ENCODE measurements at places on chromosomes 3 and 15. TPM values are rescaled to one million over a fixed set of nuclear protein-coding genes. Genes with fewer than 3 reads are reported as not detected.

GRCh38 chr3:122510878-122511535 lies 3.7 kb downstream of the KPNA1 start:
- no peak for DNase-seq

DNA sequence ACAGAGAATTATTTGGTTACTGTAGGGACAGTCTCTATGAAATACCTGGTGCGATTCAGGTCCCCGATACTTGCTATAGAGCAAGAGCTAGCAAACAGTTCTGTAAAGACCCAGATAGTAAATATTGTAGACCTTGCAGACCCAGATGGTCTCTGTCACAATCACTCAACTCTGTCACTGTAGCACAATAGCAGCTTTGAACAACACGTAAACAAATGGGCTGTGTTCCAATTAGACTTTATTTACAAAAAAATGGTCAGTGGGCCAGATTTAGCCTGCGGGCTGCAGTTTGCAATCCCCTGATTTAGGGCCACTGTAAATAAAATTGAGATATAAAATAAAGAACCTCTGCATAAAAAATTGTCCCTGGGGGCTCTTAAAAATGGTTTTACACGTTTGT lies 127.7 kb downstream of the SV2B start:
- no peak for DNase-seq

Gene DNAH12
- 0.14 TPM for total RNA-seq

- DNase-seq: no peak
Measured at GRCh38 chr3:42177801-42178150, 86.6 kb downstream of the TRAK1 start.

- DNase-seq: no peak
Measured at GRCh38 chr3:61679026-61679425, 117.7 kb downstream of the PTPRG start.

Gene PPP1R14D
- total RNA-seq: 0.14 TPM

GRCh38 chr3:29475305-29475840 lies 194.5 kb downstream of the RBMS3 start:
- DNase-seq: no peak

GRCh38 chr15:64687688-64688087 lies 87.7 kb downstream of the RBPMS2 start:
- DNase-seq: no peak

- no peak for DNase-seq
Measured at GRCh38 chr15:25775317-25775912, 87.7 kb downstream of the ATP10A start.

- DNase-seq: peak; percentile 26
Measured at GRCh38 chr15:70101459-70102113, 3.9 kb upstream of the TLE3 start.

DNA sequence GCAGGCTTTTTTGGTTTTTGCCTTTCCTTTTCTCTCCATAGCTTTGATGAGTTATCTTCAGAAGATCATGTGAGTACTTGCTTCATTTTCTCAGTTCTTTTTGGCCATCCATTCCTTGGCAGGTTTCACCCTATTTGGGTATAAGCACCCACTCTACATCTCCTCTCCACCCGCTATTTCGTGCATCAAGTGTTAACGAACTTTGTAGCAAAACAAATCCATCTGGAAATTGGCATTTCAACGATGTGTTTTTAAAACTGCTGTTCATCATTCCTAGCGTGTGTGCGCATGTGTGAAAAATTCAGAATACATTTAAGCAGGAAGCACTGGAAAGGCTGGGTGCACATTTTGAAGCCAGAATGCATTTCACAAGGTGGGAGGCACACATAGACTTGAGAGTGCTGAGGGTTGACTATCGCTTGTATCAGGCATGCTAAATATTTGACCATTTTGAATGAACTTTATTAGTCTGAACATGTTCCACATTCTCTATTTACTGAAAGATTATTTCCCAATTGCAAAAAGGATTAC lies 89.7 kb upstream of the FHIT start:
- no peak for DNase-seq

DNA sequence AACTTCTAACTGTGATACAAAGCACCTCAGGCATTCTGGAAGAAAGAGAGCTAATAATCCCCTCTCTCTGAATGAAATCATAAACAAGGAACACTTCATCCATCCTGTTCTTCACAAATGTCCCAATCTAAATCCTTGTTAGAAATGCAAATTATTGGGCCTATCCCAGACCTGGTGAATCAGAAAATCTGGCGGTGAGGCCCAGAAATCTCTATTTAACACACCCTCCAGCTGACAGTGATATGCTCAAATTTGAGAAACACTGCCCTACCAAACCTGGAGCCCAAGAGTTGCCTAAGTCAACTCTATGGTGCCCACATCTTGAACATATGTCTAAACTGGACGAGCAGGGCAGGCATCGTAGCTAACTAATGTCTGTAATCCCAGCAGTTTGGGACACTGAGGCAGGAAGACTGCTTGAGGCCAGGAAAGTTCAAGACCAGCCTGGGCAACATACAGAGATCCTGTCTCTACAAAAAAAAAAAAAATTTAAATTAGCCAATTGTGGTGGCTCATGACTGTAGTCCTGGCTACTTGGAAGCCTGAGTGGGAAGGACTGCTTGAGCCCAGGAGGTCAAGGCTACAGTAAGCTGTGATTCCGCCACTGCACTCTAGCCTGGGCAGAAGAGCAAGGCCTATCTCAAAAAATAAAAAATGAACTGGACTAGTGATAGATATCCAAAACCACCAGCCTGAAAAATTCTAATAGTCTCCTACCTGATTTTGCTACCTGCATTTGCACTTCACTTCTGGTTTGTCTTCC lies 23.1 kb downstream of the SCAP start:
- no peak for DNase-seq

DNA sequence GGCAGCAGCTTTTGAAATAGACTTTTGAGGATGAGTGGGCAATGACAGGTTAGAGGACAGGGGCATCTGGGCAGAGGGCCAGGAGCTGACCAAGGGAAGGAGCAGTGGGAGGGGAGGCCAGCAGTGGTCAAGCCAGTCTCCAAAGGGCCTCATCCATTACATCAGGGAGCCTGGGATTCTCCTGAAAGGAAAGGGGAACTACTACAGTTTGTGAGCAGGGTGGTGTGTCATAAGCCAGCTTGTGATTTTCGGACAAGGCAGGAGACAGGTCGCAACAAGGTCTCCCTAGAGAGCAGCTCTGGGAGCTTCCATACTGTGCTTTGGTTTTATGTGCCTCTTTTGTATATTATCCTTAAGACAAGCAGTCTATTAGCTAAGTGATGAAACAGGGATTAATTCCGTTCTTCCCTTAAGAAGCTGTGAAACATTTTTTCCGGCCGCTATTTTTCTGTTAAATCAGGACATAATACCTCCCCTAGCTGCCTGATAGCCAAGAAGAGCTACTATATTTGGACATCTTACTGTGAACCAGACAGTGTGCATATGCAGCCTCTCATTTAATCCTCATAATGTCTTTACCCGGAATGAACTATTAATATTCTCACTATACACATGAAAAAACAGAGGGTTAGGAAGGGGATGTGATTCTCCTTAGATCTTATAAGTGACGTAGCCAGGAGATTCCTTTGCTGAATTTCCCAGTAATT lies 46.4 kb downstream of the C2CD4B start:
- no peak for DNase-seq

Gene ECE2
- total RNA-seq: not detected

Data from thymus (tissue), 14 donors.